ENCODE measurements at places on chromosomes 12 and 14.

DNA sequence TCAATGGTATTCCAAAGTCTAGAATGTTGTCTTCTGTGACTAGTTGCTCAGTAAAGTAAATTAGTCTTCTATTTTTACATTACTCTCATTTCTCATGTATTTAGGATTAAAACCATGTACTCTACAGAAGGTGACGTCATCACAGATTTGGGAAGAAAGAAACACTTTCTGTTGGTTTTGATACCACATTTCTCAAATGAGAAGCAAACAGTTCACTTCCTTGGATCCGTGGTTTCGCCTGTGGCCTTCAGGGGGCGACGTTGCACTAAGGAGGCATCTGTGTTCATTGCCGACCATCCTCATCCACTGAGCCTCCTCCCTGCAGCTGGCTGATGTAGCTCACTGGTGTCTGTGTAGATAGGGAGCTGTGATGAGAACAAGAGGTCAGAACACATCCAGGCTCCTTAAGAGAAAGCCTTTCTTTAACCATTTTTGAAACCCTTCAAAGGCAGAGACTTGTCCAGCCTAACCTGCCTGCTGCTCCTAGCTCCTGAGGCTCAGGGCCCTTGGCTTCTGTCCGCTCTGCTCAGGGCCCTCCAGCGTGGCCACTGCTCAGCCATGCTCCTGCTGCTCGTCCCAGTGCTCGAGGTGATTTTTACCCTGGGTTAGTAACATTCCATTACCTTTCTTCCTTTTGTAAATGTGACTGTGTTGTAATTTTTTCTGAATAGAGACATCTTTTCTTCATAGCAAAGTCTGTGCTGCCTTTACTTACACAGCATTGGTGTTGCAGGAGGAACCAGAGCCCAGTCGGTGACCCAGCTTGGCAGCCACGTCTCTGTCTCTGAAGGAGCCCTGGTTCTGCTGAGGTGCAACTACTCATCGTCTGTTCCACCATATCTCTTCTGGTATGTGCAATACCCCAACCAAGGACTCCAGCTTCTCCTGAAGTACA lies 220.6 kb upstream of the OR4E1 start:
- DNase-seq, result no peak

DNA sequence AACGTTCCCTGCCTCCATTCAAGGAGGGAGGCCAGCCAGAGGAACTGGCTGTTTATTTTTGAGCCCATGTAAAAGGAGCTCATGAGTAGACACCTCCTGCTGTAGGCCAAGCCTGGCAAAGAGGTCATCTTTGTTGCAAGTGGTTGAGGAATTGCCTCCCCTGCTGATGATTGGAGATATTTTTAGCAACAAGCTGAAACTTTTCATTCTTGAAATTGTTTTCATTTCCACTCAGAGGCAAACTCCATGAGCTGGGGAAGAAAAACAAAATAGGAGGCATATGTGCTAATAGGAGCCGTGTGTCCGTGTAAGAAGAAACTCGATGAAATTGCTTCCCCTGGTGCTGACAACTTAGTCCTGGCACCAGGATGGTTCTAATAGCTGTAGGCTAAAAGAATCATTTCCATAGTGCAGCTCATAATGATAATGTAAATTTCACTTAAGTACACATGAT lies 440.1 kb upstream of the FAR2 start:
- no peak for DNase-seq

- no peak for DNase-seq
Measured at GRCh38 chr12:20257311-20257710, 111.0 kb upstream of the PDE3A start.

DNA sequence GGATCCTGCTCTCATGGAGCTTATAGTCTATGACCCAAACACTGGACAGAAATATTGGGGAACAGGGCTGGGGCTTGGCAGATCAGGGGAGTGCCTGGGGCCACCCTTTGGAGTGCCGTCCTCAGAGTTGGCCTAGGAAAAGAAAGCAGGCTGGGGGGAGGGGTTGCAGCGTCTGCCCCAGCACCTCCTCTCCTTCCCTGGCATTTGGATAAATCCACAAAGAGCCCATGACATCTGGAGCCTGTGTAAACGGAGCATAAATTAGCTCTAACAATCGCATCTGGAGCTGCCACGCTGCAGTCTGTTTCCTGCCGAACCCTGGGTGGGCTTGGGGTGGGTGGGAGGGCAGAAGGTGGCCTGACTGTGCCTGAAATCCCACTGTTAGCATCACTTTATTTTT lies 63.8 kb downstream of the MVK start:
- no peak for DNase-seq

DNA sequence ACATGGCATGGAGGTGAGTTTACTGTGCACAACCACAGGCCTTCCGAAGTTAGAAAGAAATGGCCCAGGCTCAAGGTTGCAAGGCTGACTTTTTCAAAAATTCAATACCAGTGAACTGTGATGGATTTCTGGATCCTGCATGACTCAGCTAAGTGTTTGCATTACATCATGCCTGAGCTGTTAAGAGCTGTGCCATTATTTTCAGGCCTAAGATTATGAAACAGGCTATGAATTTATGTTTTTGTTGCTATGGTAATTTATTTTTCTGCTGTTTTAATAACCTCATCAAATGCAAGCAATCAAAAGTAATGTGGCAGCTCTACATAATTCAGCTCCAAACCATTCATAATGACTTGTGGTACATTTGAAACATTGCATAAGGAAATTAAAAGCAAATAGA lies 457.7 kb upstream of the TMEM132C start:
- DNase-seq, result no peak

DNA sequence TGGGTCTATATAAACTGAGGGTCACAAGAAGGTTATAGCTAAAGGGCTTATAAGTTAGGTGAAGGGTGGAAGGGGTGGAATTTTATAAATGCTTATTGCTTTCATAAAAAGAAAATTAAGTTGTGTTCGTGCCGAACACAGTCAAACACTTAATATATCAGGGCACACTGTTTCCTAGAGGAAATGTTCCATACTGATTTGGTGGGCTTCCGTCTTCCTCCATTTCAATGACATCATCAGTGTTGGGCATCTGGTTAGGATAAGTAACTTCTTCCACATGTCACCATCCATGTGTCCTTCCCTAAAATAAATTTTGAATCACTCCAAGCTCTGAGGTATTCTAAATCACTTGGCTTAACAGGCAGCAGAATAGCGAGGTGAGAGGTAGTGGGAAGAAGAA lies 466.4 kb downstream of the MED13L start:
- DNase-seq, result no peak

- no peak for DNase-seq
Measured at GRCh38 chr12:94620621-94621020, 29.7 kb downstream of the TMCC3 start.

DNA sequence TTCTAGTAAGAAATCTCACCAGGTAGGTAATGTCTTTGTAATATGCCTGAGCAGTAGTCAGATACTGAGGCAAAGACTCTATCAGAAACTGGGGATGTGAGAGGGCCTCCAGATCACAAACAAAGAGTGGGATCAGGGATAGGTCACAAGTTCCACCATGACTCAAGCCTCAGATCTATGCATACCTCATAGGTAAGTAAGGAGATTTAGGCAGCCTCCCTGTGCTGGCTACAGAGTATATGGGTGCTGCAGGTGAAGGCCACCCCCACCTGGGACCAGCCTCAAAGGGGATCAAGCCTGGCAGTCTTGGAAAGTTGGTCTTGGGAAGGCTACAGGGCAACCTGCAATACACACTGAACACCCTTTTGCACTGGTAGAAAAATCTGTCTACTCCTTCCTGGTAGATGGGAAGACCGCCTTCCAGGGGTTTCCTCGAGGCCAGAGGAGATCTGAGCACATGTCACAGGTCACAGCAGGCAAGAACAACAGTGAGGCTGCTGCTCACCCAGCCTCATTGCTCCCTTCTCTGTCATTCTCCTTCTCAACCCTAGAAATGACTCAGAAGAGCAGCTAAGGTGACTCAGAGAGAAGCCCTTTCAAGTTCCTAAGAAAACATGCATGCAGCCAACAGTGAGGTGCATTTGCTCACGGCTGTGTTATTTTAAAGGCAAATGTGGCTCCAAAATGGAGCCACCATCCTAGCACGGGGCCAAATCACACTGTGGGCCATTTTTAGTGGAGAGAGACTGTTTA lies 143.4 kb upstream of the CDKN3 start:
- no peak for DNase-seq

DNA sequence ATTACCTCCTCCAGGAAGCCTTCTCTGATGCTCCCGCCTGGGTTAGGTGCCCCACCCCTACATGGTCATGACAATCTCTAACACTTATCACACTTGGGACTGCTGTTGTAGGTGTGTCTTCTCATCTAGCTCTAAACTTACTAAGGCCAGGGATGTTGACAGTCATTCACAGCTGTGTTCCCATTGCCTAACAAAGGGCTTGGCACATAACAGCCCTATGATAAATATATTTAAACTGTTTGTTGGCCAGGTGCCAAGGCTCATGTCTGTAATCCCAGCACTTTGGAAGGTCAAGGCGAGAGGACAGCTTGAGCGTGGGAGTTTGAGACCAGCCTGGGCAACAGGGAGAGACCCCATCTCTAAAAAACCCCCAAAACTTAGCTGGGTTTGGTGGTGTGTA lies 98.8 kb upstream of the RGS6 start:
- DNase-seq, result no peak

GRCh38 chr14:104467236-104467635 lies 112.3 kb upstream of the C14orf180 start:
- DNase-seq, result no peak

GRCh38 chr12:90896164-90896563 lies 58.8 kb downstream of the CCER1 start:
- DNase-seq, result no peak

DNA sequence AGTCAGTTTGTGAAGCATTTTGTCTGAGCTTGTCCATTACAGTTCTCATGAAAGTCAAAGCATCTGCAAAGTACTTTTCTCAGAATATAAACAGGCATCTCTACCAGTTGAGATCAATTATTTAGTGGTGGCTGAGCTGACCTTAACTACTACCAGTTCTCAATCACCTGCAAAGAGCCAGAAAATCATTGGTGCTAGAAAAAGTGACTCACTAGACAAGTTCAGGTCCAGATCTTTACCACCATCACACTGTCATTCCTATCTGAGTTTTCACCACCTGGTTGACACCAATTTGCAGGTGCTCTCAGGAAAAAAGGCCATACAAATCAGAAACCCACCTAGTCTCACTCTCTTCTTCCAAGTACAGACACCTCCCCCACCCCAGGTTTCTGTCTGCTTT lies 33.3 kb downstream of the ITPR2 start:
- no peak for DNase-seq

DNA sequence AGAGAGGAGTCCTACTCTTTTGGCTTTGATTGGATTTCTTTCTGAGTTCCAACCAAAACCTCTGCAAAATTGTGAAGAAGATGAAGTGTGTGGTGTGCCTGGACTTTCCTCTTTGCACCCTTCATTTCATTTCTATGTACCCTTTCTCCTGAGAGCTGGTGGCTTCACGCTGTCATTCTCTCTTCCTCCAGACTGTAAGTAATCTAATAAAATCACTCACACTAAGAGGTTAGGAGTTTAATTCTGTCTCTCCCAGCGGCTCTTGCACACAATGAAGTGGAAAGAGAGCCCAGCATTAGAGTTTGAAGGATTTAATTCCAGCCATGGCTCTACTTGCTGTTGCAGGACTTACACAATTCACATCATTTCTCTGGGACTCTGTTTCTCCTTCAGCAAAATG lies 37.8 kb upstream of the CRADD start:
- no peak for DNase-seq
